ENCODE measurements at places on chromosomes 1 and 21.

GRCh38 chr1:220680085-220680687 lies 10.0 kb upstream of the C1orf115 start:
- peak; percentile 6 for DNase-seq

GRCh38 chr1:10803971-10804820 lies 7.8 kb upstream of the CASZ1 start:
- DNase-seq: no peak

DNA sequence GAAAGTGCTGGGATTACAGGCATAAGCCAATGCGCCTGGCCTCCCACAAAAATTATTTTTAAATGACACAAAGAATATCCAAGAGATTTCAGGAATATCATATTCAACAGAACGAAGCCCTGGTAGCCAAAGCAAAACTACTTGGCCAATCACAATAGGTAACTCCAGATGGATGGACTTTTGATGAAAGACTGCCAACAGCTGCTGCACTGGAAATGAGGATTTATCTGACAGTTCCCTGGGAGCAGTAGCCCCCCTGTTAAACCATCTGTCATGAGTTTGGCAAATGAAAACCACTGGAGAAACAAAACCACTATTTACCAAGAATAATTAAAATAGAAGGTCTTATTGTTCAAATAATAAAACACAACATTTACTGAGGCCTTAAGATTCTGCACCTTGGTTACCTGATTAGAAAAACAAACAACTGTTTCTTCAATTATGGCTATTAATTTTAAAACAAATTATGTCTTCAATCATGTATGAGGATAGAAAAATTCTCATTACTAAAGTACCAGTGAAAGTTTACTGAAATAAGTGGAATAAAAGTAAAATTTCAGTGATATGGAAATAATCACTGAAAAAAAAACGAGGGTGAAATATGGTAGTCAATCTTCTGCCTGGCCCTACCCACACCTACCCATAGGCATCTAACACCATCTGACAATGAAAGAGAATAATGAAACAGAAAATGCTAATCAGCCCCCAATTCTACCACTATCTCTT lies 34.3 kb upstream of the PSMG1 start:
- DNase-seq: no peak

DNA sequence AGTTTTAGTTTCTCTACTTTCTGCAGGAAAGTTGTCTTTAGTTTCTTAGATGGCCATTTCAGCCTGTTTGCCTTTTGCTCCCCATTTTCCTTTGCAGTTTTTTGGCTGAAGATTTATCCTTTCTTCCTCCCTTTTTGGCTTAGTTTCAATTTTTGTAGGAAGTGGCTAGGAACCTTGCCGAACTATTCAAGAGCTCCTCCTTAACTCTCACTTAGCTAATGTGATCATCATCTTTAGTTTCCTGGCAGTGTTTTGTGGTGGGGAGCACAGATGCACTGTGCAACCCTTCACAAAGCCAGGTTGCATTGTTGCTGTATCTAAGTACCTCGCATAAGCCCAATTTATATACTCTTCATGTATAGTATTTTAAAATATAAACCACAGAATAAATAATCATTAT lies 28.8 kb upstream of the CCDC181 start:
- DNase-seq: no peak

GRCh38 chr1:69739251-69739605 lies 171.5 kb downstream of the LRRC7 start:
- DNase-seq: no peak

DNA sequence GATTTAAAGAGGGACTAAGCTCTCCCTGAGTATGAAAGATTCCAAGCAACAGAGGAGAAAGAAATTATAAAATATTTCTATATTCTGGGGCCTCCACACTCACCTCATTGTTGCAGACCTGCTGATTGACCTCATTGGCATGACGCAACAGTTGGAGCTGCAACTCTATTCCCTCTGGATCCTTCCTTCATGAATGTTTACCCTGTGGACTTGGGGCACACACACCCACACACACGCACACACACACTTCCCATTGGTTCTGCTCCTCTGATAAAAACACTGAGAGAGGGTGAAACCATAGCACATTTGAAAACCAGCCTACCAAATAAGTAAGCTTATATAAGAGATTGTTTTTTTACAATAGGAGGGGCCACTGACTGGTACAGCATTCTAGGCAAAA lies 159.1 kb downstream of the BRINP2 start:
- DNase-seq: no peak

GRCh38 chr1:3072391-3073185 lies 3.6 kb downstream of the PRDM16 start:
- DNase-seq: peak; percentile 59
